ENCODE measurements at places on chromosomes 3 and 15. TPM values are rescaled to one million over a fixed set of nuclear protein-coding genes. Genes with fewer than 3 reads are reported as not detected.

GRCh38 chr3:11930084-11930483, 74.1 kb upstream of the SYN2 start:
- H3K4me1 ChIP-seq: no peaks in the 10 kb centered on the region
- H3K27me3 ChIP-seq: no peaks in the 10 kb centered on the region
- no peak for DNase-seq
- no peak overlapping the region for H3K27ac ChIP-seq
- no peaks in the 10 kb centered on the region for H3K36me3 ChIP-seq
- H3K4me3 ChIP-seq: no peak overlapping the region

- no peaks in the 10 kb centered on the region for H3K36me3 ChIP-seq
- peaks cover 11% of the 10 kb centered on the region for H3K4me1 ChIP-seq
- no peaks in the 10 kb centered on the region for H3K27me3 ChIP-seq
- no peak overlapping the region for H3K4me3 ChIP-seq
- no peak for DNase-seq
- H3K27ac ChIP-seq: no peak overlapping the region
Observed at GRCh38 chr3:111750278-111750884, 108.7 kb upstream of the PHLDB2 start.

- no peaks in the 10 kb centered on the region for H3K36me3 ChIP-seq
- DNase-seq: no peak
- H3K4me1 ChIP-seq: no peaks in the 10 kb centered on the region
- H3K27me3 ChIP-seq: no peaks in the 10 kb centered on the region
- no peak overlapping the region for H3K27ac ChIP-seq
- H3K4me3 ChIP-seq: no peak overlapping the region
Observed at GRCh38 chr3:149016669-149017541, 25.6 kb downstream of the GYG1 start.

Gene GOLGA6D
- not detected for total RNA-seq

- no peaks in the 10 kb centered on the region for H3K36me3 ChIP-seq
- H3K4me1 ChIP-seq: no peaks in the 10 kb centered on the region
- H3K27ac ChIP-seq: no peak overlapping the region
- no peaks in the 10 kb centered on the region for H3K27me3 ChIP-seq
Observed at GRCh38 chr3:40899286-40899712, 300.0 kb upstream of the CTNNB1 start.

- H3K4me1 ChIP-seq: peaks cover 3% of the 10 kb centered on the region
- H3K27me3 ChIP-seq: no peaks in the 10 kb centered on the region
- H3K4me3 ChIP-seq: no peak overlapping the region
- H3K27ac ChIP-seq: no peak overlapping the region
Observed at GRCh38 chr15:65521350-65521749, 3.9 kb upstream of the DPP8 start.

GRCh38 chr15:70033109-70033508, 64.6 kb downstream of the TLE3 start:
- H3K4me3 ChIP-seq: no peak overlapping the region
- no peak for DNase-seq
- no peak overlapping the region for H3K27ac ChIP-seq

GRCh38 chr15:65303687-65304380, 643 bp upstream of the RNU5B-1 start:
- peak; percentile 71 for DNase-seq
- no peaks in the 10 kb centered on the region for H3K27me3 ChIP-seq
- peak overlapping the region; percentile 81 for H3K27ac ChIP-seq
- peak overlapping the region; percentile 17 for H3K4me3 ChIP-seq
- no peaks in the 10 kb centered on the region for H3K36me3 ChIP-seq

- no peak overlapping the region for H3K27ac ChIP-seq
- no peak for DNase-seq
- H3K36me3 ChIP-seq: no peaks in the 10 kb centered on the region
- H3K4me3 ChIP-seq: no peak overlapping the region
Observed at GRCh38 chr3:129520960-129521359, 7.5 kb upstream of the RHO start.

GRCh38 chr3:112857526-112857925, 10.9 kb upstream of the CD200R1L start:
- no peaks in the 10 kb centered on the region for H3K4me1 ChIP-seq
- no peaks in the 10 kb centered on the region for H3K27me3 ChIP-seq
- no peaks in the 10 kb centered on the region for H3K36me3 ChIP-seq
- no peak overlapping the region for H3K4me3 ChIP-seq
- no peak overlapping the region for H3K27ac ChIP-seq

Gene CFAP44
- total RNA-seq: 7.9 TPM

DNA sequence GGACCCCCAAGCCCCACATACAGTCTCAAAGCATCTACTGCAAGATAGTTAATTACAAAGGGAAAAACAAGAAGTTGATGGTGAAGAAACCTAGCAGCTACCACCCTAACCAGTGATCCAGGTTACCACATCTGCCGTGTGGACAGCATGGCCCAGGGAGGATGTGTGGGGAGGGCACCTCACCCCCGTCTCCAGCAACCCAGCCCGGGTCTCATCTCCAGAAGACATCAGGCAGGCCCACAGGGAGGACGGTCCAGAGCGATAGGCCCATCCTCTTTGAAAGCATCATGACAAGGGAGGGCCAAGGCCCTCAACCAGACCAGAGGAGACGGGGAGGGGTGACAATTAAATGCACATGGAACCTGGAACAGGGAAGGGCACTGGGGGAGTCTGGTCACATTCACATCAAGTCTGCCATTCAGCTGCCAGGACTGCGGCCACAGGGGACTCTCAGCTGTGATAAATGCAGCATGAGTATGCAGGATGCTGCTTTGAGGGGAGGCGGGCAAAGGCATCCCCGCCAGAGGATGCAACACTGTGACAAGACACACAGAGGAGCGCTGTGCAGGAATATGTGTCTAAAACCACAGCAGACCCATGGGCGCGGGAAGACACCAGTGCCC, 18.8 kb downstream of the ZXDC start:
- DNase-seq: no peak
- H3K4me1 ChIP-seq: no peaks in the 10 kb centered on the region
- no peak overlapping the region for H3K27ac ChIP-seq
- no peaks in the 10 kb centered on the region for H3K27me3 ChIP-seq
- no peak overlapping the region for H3K4me3 ChIP-seq
- H3K36me3 ChIP-seq: no peaks in the 10 kb centered on the region

DNA sequence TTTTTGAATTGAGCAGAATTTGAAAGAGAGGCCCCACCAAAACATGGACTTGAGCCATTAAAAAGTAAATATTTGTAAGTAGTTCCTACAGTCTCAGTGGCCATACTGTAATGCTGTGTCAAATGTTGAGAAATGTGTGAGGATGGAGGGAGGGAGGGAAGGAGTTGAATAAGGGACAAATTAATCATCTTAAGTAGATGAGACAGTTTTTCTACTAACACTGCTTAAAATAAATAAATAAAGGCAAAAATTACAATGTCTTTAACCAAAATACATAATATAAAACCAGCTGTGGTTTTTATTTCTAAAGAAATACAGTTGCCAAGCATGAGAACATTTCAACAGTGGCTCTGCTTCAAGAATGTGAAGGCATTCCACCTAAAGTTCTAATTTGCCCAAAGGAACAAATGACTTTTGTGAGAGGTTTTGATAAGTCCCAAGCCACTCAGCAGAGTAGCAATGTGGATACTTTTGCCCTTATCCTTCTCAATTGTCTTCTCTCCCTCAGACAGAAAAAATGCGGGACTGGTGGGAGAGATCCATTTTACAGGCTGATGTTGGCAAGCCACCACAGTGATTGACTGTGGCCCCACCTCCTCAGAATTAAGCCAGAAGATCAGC, 427.0 kb upstream of the RARB start:
- no peaks in the 10 kb centered on the region for H3K27me3 ChIP-seq
- no peak for DNase-seq
- H3K27ac ChIP-seq: peak overlapping the region; percentile 15
- no peaks in the 10 kb centered on the region for H3K36me3 ChIP-seq
- H3K4me3 ChIP-seq: no peak overlapping the region

GRCh38 chr15:40276927-40277326, 5.9 kb downstream of the ANKRD63 start:
- H3K4me1 ChIP-seq: peaks cover 4% of the 10 kb centered on the region
- DNase-seq: no peak
- H3K36me3 ChIP-seq: no peaks in the 10 kb centered on the region
- H3K27ac ChIP-seq: no peak overlapping the region

DNA sequence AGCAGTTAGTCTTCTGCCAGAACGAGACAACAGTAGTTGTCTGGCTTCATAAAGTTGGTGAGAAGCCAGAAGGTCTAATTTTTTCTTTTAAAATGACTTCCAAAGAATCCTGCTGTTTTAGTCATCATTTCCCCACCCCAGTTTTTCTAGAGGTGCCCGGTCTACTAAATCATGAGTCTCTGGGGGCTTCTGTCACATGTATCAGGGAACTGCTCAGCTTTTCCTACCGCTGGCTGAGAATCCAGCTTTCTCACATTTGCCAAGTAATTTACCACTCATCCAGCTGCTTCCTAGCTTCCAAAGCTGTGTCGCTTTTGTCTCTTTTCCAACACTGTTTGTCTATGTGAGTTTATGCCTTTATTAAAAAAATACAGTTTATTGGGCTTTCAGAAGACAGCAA, 183.3 kb downstream of the NSUN3 start:
- no peak for DNase-seq
- no peaks in the 10 kb centered on the region for H3K36me3 ChIP-seq
- no peak overlapping the region for H3K4me3 ChIP-seq
- no peak overlapping the region for H3K27ac ChIP-seq

Gene SNTN
- total RNA-seq: not detected

Gene MUC4
- total RNA-seq: 1.7 TPM

- no peak for DNase-seq
- H3K36me3 ChIP-seq: no peaks in the 10 kb centered on the region
- no peak overlapping the region for H3K27ac ChIP-seq
- no peaks in the 10 kb centered on the region for H3K4me1 ChIP-seq
- no peak overlapping the region for H3K4me3 ChIP-seq
Observed at GRCh38 chr3:108442281-108442680, 68.1 kb downstream of the MYH15 start.

DNA sequence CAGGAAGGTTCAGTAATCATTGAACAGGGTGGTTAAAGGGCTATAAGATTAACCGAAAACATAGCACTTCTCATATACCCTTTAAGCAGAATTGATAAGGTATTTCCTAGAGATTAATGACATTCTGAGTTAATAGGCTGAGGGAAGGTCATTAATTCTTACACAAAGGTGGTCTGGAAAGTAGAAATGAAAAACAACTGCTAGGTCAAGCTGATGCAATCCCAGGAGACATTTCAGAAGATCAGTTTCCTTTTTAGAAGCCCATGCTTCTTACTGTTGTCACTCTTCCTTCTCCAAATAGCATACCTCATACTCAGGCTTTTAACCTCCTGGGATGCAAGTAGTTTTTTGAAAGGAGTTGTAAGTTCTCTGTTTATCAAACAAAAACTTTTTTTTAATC, 8.8 kb downstream of the FILIP1L start:
- no peaks in the 10 kb centered on the region for H3K36me3 ChIP-seq
- peak overlapping the region; percentile 47 for H3K27ac ChIP-seq
- H3K4me1 ChIP-seq: peaks cover 58% of the 10 kb centered on the region

Gene TNFAIP8L3
- total RNA-seq: 1.7 TPM

- DNase-seq: peak; percentile 46
- H3K4me3 ChIP-seq: no peak overlapping the region
- H3K27me3 ChIP-seq: no peaks in the 10 kb centered on the region
- no peak overlapping the region for H3K27ac ChIP-seq
Observed at GRCh38 chr3:119098619-119099222, 47.2 kb upstream of the TEX55 start.

Gene FANCD2OS
- total RNA-seq: not detected

Gene MAP1A
- 6.7 TPM for total RNA-seq

DNA sequence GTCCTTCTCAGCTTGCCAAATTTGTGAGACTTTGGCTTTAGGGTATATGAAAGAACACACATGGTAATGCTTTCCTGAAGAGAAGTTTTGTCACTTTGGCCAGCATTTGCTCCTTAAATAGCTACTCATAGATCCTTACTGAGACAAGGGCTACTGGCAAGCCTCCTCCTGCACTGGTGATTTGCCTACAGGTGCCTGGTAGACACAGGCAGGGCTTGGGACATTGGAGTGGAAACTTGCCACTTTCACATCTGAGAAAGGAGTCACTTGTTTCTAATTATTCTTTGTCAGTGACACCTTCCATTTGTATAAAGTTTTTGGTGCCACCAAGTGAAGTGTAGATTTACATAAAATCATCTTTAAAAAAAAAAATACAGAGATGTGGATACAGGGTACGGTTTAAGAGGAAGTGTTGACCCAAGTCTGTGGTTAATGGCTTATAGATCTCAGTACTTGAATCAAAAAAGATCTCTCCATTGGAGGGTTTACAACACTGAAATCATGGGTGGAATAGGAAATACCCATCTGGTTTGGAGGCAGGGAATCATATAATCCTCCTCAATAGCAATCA, 132.8 kb upstream of the GADL1 start:
- H3K4me1 ChIP-seq: no peaks in the 10 kb centered on the region
- H3K27me3 ChIP-seq: no peaks in the 10 kb centered on the region
- no peak for DNase-seq

DNA sequence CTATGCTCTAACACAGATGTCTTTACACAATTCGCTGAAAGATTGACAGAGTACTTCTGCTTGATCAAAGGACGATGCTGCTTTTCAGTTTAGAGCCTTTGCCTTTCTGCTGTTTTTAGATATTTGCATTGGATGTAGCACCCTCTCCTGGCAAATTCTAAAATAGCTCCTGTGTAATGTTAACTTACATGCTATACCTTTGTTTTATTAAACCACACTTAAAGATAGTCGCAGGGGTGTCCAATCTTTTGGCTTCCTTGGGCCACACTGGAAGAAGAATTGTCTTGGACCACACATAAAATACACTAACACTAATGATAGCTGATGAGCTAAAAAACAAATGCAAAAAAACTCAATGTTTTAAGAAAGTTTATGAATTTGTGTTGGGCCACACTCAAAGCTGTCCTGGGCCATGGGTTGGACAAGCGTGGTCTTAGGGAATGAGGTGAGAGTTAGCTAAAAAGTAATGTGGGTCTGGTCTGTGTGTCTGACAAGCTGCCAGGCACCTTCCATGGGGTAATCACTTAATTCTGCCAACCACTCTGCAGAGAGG, 62.9 kb downstream of the ATG7 start:
- H3K4me3 ChIP-seq: no peak overlapping the region
- no peaks in the 10 kb centered on the region for H3K27me3 ChIP-seq
- no peaks in the 10 kb centered on the region for H3K4me1 ChIP-seq
- no peak overlapping the region for H3K27ac ChIP-seq
- no peaks in the 10 kb centered on the region for H3K36me3 ChIP-seq

- H3K4me3 ChIP-seq: no peak overlapping the region
- H3K27ac ChIP-seq: no peak overlapping the region
- no peak for DNase-seq
Observed at GRCh38 chr3:113753376-113753985, 6.6 kb downstream of the ATP6V1A start.

Gene HTD2
- 4.5 TPM for total RNA-seq

Data from hepatocyte (in vitro differentiated cells).